ENCODE measurements at places on chromosomes 1 and 21. TPM values are rescaled to one million over a fixed set of nuclear protein-coding genes. Genes with fewer than 3 reads are reported as not detected.

GRCh38 chr1:203200916-203201315 is 14.4 kb upstream of the CHI3L1 start:
- no peak for DNase-seq

GRCh38 chr1:78604643-78605042 is 15.6 kb upstream of the IFI44L start:
- no peak for DNase-seq

DNA sequence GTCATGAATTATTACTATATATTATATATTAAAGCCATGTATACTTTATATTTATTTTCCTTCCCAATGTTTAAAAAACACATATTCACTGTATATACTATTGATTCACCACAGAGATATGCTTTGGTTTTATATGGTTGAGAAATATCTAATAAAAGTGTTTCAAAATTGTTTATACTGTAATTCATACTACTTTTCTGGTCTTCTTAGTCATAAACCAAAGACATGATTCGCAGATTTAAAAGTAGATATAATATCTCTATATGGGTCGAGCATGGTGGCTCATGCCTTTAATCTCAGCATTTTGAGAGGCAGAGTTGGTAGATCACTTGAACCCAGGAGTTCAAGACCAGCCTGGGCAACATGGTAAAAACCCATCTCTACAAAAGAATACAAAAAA is 738.4 kb downstream of the USP25 start:
- DNase-seq, result no peak

GRCh38 chr1:215475796-215476481 is 91.2 kb upstream of the KCTD3 start:
- DNase-seq, result no peak

- DNase-seq, result no peak
Measured at GRCh38 chr21:27326301-27326700, 359.4 kb upstream of the ADAMTS5 start.

- no peak for DNase-seq
Measured at GRCh38 chr1:55575571-55576279, 360.6 kb upstream of the USP24 start.

GRCh38 chr1:35556484-35557117 is 602 bp downstream of the KIAA0319L start:
- DNase-seq, result no peak

- DNase-seq, result no peak
Measured at GRCh38 chr1:180166436-180166800, 11.7 kb downstream of the QSOX1 start.

GRCh38 chr1:198135366-198135765 is 21.4 kb upstream of the NEK7 start:
- DNase-seq, result no peak

- DNase-seq, result no peak
Measured at GRCh38 chr1:180734366-180734765, 102.5 kb downstream of the XPR1 start.

DNA sequence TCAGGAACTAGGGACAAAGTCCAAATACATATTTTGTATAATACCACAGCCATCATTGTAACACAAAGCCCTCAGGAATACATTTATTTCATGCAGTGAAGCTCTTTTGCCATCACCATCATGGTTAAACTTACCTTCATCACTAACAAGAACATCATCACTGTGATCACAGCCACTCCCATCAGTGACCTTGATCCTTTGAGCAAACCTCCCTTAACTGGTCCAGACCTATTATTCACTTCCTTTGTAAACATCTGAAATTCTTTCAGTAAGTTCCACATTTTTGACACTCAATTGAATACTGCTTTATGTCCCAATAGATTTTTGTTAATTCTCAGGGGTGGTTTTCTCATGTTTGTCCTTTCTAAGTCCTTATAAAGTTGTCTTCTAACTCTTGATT is 16.2 kb upstream of the KPRP start:
- DNase-seq, result no peak

- no peak for DNase-seq
Measured at GRCh38 chr1:64540265-64540791, 70.4 kb downstream of the CACHD1 start.

- DNase-seq, result no peak
Measured at GRCh38 chr1:6033986-6034749, 11.5 kb upstream of the KCNAB2 start.

GRCh38 chr1:184272175-184272866 is 114.5 kb upstream of the C1orf21 start:
- peak; percentile 18 for DNase-seq

DNA sequence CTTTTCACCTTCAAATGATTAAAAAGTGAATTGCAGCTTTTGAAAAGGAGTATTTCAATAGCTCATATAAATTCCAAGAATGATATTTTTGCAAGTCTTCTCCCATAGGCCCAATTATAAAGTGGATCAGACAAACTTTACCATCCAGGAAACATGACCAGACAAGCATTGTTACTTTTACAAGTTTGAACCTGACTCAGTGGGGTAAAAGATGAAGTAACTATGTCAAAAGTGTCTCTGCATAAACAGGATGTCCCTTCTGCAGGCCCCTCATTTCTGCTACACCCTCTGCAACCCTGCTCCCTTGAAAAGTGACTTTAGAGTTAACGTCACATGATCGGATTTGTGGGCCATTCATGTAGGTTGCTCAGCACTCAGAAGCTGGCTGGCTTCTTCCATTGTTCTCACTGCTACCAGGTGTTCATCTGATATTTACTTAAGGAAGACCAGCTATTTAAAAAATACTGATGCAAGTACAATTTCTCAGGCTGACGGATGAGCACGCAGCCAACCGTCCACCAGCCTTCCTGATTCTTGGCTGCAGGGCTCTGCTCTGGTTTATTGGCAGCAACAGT is 32.3 kb downstream of the URB1 start:
- DNase-seq, result no peak

DNA sequence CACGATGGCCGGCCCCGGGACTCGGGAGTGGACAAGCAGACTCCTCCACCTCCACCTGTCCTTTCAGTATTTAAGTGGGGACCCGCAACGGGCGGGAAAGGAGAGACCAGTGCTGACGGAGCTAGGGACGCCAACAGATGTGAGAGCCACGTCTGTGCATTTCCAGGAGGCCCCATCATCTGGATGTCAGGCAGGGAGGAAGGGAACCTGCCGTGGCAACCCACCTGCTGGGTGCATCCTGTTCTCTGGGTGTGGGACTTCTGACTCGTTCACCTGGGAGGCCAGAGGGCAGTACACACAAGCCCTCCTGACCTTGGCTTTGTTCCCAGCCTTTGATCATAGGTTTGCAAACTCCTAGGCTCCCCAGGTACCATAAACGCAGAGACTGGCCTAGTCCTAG is 5.6 kb upstream of the PCBP3 start:
- no peak for DNase-seq

DNA sequence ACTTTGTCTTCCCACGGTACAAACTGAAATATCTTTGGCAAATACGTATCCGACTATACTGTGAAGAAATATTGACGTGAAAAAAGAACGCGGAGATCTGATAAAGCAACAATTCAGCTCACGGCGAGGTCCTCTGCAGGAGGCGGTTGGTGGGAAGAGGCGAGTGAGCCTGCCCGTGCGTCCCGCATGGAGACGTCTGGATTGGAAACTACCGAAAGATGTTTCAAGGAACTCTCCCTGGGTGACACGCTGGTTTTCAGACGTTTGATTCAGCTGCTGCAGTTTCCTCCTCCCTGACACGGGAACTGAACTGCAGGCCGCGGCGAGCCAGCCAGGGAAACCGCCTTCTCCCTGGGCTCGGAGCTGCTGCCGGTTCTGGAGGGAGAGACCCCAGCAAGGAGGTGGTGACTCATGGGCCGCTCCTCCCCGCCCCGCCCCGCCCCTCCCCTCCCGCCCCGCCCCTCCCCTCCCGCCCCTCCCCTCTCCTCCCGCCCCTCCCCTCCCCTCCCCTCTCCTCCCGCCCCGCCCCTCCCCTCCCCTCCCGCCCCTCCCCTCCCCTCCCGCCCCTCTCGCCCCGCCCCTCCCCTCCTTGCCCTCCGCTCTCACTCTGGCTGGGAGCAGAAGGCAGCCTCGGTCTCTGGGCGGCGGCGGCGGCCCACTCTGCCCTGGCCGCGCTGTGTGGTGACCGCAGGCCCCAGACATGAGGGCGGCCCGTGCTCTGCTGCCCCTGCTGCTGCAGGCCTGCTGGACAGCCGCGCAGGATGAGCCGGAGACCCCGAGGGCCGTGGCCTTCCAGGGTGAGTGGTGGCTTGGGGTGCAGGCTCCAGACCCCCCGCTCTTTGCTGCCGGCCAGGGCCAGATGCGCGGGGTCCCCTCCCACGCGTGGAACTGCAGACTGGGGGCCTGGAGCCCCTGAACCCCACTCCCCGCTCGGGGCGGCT is at the start of gene COL6A1:
COL6A1 (plus strand) TSS at position 620 of the 941 bp plus-strand sequence; CDS start at position 701, 81 bp downstream.
- no peak for DNase-seq

DNA sequence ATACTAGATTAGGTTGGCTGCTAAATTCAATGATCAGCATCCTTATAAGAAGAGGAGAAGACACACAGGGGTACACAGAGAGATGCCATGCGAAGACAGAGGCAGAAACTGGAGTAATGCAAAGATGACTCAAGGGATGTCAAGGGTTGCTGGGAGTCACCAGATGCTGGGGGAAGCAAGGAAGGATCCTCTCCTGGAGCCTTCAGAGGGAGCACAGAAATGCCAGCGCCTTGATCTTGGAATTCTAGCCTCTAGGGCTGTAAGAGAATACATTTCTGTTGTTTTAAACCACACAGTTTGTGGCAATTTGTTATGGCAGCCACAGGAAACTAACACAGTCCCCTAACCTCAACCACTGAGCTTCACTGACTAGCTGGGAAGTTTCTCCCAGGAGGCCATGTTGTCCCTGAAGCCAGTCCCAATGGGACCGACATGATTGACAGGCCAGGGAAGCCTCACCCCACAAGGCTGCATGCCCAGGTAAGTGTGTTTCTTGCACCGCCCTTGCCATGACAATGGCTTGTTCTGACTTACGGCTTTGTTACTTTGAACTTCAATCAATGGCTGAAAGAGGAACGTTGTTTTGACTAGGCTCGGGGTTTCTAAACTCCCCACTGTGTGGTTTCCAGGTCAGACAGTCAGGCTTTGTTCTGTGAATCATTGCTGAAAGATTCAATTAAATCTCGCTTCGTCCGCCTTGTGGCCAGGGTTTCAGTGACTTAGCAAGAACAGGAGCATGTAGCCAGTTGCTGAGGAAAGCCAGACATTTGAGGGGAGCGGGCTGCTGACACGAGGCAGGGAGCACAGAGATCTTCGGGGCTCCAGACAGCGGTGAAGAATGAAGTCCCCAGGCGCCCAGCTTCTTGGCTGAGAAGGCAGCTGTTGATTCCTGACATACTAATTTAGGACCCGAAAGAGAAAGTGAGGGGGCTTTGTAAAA is 62.3 kb downstream of the RUNX1 start:
- peak; percentile 65 for DNase-seq

- DNase-seq, result no peak
Measured at GRCh38 chr1:214952648-214953047, 129.9 kb upstream of the KCNK2 start.

DNA sequence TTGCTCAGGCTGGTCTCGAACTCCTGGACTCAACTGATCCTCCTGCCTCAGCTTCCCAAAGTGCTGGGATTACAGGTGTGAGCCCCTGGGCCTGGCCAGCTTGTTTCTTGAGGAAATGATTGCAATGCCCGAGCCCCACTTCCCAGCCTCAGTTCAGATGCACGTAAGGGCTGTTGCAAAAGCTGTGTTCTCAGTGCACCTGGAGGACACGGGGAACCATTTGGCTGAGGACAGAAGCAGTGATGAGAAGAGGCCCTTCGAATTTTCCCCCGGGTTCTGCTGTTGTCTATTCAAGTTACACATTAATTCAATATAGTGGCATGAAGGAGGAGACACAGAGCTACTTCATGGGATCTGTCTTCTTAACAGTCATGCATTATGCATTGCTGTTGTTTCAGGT is 78.8 kb upstream of the WDR26 start:
- DNase-seq, result no peak

- DNase-seq, result no peak
Measured at GRCh38 chr1:178885869-178886268, 15.0 kb upstream of the ANGPTL1 start.

- no peak for DNase-seq
Measured at GRCh38 chr1:160346958-160347357, 3.8 kb downstream of the NCSTN start.

GRCh38 chr1:32045772-32046171 is 27.0 kb upstream of the TMEM39B start:
- no peak for DNase-seq

DNA sequence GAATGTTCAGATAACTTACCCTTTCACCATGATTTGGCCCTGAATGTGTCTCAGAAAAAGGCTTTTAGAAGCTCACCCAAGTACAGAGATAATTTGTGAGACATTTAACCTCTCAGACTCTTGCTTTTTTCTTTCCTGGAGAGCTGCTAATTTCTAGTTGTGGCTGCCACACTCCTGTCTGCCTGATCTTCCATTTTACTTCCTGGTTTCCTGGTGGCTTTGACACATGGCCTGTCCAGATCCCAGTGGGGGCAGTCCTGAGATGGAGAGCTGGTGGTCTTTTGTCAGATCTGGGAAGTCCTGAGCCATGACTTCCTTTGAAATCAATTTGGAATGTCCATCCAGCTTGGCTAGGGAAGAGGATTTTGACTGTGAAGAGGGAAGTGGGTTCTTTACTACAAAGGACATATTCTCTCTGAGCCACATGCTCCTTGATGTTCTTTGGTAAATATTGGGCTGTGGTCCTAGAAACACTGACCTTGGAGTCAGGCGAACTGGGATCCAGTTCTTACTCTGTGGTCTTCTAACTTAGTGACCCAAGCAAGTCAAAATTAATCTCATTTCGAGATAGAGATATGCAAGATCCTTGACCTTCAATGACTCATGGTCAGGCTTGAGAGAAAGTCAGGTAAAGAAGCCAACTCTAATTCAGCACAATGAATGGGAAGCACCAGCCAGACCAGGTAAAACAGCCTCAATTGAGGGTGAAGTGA is 78.0 kb upstream of the HSD17B7 start:
- DNase-seq, result no peak

- no peak for DNase-seq
Measured at GRCh38 chr1:230808281-230808872, 59.9 kb downstream of the C1orf198 start.

GRCh38 chr1:170168265-170168664 is 22.5 kb downstream of the NTMT2 start:
- DNase-seq, result peak; percentile 1

C1QC gene
- 0.58 TPM for total RNA-seq

AHCTF1 gene
- total RNA-seq, result 23.1 TPM

TMEM52 gene
- 0.92 TPM for total RNA-seq

LIPI gene
- total RNA-seq, result not detected

FOXD3 gene
- total RNA-seq, result not detected

FCRL1 gene
- total RNA-seq, result not detected

PLXNA2 gene
- total RNA-seq, result 6.9 TPM

APCS gene
- total RNA-seq, result not detected

OLFML2B gene
- total RNA-seq, result 3.1 TPM

LCE1C gene
- not detected for total RNA-seq

BMP8B gene
- 2.8 TPM for total RNA-seq

KLHDC7A gene
- 1.8 TPM for total RNA-seq
